ENCODE measurements at places on chromosomes 13 and 19.

GRCh38 chr19:7883796-7884570, 4.3 kb upstream of the LRRC8E start:
- DNase-seq: peak; percentile 81

GRCh38 chr19:50739914-50740426, 16.8 kb downstream of the CLEC11A start:
- no peak for DNase-seq

GRCh38 chr19:55431183-55431582, 11.9 kb downstream of the SHISA7 start:
- no peak for DNase-seq

- DNase-seq: no peak
Measured at GRCh38 chr19:50324331-50324730, 4.8 kb downstream of the KCNC3 start.

- peak; percentile 33 for DNase-seq
Measured at GRCh38 chr19:41328157-41328841, 18.3 kb downstream of the CCDC97 start.

GRCh38 chr13:85266771-85267170, 532.4 kb downstream of the SLITRK6 start:
- peak; percentile 16 for DNase-seq

DNA sequence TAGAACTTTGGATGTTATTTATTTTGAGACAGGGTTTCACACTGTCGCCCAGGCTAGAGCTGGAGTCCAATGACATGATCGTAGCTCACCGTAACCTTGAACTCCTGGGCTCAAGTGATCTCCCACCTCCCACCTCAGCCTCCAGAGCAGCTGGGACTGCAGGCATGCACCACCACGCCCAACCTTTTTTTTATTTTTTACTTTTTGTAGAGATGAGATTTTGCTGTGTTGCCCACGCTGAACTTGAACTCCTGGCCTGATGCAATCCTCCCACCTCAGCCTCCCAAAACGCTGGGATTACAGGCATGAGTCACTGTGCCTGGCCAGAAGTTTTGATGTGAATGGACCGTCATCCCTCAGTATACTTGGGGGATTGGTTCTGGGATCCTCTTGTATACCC, 13.7 kb downstream of the ANKRD27 start:
- no peak for DNase-seq

DNA sequence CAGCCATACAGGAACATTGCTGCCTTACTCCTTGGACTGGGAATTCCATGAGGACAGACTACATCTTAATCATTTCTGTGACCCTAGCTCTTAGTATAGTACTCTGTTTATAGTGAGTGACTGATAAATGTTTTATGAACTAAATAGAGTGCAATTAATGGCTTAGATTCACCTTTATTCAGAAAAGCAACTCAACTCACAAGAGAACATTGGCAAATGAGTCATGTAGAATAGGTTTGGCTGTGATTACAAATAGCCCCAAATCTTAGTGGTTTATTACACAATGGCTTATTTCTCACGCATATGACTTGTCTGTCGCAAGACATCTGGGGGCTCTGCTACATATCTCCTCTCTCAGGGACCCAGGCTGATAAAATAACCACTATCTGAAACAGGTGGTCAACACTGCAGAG, 121.6 kb upstream of the KL start:
- DNase-seq: peak; percentile 42

GRCh38 chr13:60260440-60260839, 96.7 kb upstream of the DIAPH3 start:
- no peak for DNase-seq

DNA sequence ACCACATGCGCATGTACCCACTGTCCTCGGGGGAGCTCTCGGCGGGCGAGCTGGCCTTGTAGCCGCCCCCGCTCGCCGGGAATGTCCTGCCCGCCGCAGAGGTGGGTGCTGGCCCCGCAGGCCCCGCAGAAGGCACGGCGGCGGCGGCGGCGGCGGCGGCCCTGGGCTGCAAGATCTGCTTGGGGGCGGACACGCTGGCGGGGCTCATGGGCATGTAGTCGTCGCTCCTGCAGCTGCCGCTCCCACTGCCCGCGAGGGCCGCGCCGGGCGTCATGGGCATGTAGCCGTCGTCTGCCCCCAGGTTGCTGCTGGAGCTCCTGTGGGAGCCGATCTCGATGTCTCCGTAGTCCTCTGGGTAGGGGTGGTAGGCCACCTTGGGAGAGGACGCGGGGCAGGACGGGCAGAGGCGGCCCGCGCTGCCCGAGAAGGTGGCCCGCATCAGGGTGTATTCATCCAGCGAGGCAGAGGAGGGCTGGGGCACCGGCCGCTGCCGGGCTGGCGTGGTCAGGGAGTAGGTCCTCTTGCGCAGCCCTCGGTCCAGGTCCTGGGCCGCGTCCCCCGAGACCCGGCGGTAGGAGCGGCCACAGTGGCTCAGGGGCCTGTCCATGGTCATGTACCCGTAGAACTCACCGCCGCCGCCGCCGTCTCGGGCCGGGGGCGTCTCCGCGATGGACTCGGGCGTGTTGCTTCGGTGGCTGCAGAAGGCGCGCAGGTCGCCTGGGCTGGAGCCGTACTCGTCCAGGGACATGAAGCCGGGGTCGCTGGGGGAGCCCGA, 2.4 kb downstream of the IRS2 start:
- DNase-seq: no peak

DNA sequence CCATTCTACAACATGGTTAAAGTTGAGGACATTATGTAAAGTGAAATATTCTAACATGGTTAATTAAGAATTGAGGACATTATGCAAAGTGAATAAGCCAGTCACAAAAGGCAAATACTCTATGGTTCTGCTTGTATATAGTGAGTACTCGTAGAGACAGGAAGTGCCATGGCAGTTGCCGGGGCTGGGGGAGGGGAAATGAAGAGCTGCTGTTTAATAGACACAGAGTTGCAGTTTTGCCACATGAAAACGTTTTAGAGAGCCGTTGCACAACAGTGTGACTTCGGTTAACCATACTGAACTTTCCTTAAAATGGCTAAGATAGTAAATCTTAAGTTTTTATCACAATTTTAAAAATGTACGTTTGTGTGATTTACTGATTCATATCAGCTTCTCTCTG, 176.9 kb downstream of the SHISA2 start:
- no peak for DNase-seq

DNA sequence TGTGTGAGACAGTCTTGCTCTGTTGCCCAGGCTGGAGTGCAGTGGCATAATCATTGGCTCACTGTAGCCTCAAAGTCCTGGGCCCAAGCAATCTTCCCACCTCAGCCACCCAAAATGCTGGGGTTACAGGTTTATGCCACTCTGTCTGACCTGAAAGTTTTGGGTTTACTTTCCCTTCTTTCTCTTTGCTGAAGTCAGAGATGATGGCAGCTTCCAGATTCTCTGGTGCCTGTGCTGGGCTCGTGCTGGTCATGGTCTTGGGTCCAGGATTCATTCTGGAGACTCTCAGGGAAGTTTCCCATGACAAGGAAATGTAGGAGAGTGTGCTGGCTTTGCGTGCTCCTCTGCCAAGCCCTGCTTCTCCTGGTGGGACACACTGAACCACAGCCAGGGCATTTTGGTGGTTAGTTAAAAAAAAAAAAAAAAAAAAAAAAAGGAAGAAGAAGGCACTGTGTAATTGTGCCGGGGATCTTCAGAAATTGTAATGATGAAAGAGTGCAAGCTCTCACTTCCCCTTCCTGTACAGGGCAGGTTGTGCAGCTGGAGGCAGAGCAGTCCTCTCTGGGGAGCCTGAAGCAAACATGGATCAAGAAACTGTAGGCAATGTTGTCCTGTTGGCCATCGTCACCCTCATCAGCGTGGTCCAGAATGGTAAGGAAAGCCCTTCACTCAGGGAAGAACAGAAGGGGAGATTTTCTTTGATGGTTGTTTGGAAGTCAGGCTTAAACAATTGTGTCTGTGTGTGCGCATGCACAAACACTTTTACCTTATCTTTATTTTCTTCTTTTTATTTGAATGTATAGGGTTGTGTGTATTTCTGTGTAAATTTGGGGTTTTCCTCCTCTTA, at the start of gene ALOX5AP:
Gene ALOX5AP, plus strand, starts transcription at position 519 of the 847 bp plus-strand sequence. Its CDS starts 63 bp downstream, at position 582.
- DNase-seq: no peak

Data from EH (cell line).